ENCODE measurements at places on chromosomes 12 and 14.
A peak's percentile ranks its signal among the peaks of the same experiment; 100 is the strongest.

GRCh38 chr12:45439039-45439438 is 223.1 kb downstream of the ANO6 start:
- DNase-seq: peak; percentile 22

DNA sequence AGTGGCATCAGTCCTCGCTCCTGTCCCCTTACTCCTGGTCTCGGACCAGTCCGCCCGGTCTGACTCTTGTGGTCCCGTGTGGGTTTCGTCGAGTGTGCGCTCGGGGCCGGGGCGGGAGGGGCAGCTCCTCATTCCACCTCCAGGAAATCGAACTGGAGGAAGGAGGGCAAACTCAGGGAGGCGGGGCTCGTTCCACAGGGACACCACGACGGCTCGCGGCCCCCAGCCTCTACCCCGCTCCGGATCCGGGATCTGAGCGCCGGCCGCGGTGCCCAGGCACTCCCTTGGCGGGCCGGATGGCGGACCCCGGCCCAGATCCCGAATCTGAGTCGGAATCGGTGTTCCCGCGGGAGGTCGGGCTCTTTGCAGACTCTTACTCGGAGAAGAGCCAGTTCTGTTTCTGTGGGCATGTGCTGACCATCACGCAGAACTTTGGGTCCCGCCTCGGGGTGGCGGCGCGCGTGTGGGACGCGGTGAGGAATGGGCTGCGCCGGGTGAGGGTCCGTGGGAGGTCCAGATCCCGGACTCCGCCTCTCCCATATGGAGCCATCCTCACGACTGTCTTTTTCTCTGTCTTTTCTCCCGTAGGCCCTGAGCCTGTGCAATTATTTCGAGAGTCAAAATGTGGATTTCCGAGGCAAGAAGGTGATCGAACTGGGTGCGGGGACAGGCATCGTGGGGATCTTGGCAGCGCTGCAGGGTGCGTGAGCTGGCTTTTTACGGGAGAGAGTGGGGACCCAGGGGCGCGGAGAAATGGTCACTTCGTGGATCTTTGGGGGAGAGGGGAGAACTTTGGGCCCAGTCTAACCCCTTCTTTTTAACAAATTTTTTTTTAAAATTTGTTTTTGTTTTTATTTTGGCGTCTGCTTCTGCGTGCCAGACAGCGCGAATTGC is at the start of gene EEF1AKMT3:
Gene EEF1AKMT3 (plus strand): TSS at position 186 of the 894 bp plus-strand sequence. CDS start 111 bp downstream, at position 297.
- DNase-seq: no peak

DNA sequence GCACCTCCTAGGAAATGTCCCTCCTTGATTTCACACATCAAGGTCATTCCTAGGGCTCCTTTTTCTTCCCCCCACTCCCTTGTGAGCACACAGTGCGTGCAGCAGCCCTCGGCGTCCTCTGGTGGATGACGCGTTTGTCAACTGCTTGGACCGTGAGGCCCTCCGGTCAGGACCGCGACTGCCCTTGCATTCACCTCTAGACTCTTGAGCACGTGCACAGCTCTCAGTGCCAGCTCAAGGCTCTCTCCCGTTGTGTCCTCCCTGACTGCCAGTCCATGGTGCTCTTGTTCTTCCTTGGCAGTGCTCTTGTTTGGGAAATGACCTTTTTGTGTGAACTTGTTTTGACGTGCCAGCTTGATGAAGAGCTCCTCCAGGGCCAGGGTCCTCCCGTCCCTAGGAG is 67.9 kb downstream of the TSPAN9 start:
- DNase-seq: no peak

DNA sequence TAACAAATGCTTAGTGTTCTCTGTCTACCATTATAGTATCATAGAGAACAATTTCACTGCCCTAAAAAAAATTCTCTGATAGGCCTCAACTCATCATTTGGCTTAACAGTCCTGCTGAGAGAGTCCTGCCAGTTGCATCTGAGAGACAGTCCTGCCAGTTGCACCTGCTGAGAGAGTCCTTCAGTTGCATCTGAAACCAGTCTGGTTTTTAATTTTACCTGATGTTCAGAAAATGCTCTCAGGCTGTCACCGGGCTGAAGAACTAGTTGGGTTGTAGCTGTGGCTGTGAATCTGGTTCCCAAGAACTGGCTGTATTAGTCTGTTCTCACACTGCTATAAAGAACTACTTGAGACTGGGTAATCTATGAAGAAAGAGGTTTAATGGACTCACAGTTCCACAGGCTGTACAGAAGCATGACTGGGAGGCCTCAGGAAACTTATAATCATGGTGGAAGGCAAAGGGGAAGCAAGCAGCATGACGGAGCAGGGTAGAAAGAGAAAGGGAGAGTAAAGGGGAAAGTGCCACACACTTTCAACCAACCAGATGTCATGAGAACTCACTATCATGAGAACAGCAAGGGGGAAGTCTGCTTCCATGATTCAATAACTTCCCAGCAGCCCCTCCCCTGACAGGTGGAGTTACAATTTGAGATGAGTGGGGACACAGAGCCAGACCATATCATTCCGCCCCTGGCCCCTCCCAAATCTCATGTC is 51.6 kb downstream of the PRKCH start:
- no peak for DNase-seq

- DNase-seq: peak; percentile 60
These were observed 51.9 kb upstream of the REP15 start for GRCh38 chr12:27644158-27644845.

- no peak for DNase-seq
These were observed 8.4 kb upstream of the CIT start for GRCh38 chr12:119885549-119885948.

- DNase-seq: no peak
These were observed 296.2 kb downstream of the GPHN start for GRCh38 chr14:66804141-66804540.

GRCh38 chr12:87444039-87444438 is 585.2 kb downstream of the C12orf50 start:
- no peak for DNase-seq

GRCh38 chr14:43729143-43729542 is 777.9 kb downstream of the FSCB start:
- DNase-seq: no peak

DNA sequence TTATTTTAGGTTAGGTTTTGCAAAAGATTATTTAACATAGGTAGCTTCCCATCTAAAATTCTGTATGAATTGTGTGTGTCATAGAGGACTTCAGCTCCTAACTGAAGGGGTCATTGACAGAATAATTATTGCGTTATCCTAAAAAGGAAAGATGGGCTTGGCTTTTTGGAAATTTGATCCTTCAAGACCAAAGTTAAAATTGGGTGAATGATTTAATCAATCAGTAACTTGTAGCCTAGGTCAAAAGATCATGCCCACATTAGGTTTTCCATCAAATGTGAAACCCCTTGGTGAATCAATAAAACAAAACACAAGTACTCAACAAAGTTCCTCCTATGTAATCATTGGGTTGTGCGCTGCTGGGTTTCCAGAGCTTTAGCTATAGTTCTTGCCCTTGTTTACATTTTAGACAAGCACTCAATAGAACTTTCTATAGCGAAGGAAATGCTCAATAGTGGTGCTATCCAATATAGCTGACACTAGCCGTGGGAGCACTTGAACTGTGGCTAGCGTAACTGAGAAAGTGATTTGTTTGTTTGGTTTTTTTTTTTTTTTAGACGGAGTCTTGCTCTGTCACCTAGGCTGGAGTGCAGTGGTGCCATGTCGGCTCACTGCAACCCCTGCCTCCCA is 37.6 kb upstream of the ARHGAP5 start:
- no peak for DNase-seq

GRCh38 chr12:4143896-4144295 is 129.7 kb upstream of the CCND2 start:
- no peak for DNase-seq

GRCh38 chr12:123531091-123531490 is 2.4 kb downstream of the RILPL1 start:
- no peak for DNase-seq

- no peak for DNase-seq
These were observed 50.1 kb downstream of the RFX4 start for GRCh38 chr12:106632797-106633450.

GRCh38 chr12:15540005-15540404 is 217.7 kb downstream of the PTPRO start:
- no peak for DNase-seq

- DNase-seq: no peak
These were observed 3.6 kb downstream of the FOXA1 start for GRCh38 chr14:37591311-37591940.

DNA sequence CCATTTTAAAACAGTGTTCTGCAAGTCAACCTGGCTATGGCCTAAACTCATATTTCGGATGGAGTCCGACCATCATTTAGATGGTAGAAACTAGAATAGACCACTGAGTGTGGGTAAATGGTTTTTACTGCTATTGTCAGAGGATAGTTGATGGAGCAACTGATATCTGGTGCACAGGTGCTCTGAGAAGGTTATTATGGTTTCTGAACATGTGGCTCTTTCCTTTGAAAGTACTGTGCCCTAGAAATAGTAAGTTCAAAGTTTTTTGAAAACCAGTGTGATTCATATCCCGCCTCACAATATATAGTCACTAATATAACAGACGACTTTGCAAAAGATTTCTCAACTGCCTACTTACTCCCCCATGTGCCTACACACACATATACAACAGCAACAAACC is 64.4 kb upstream of the BTG1 start:
- no peak for DNase-seq

GRCh38 chr14:57403521-57403864 is 13.1 kb downstream of the NAA30 start:
- no peak for DNase-seq

DNA sequence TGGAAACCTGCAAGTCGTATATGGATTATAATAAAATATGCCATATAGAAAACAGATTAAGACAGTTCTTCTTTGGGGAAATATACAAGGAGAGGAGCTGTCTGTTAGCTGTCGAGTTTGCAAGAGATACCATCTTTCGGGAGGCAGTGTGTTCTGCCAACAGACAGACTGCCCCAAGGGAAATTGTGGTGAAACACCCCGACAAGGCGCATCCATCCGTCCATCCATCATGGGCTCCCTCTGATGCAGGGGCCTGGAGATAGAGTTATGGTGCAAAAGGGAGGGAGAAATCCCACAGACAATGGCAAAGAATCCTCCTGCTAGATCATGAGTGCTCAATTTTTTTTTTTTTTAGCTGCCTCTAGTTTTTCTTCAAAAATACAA is 156.3 kb downstream of the DPF3 start:
- DNase-seq: no peak

GRCh38 chr14:85165094-85165493 is 364.9 kb upstream of the FLRT2 start:
- no peak for DNase-seq

DNA sequence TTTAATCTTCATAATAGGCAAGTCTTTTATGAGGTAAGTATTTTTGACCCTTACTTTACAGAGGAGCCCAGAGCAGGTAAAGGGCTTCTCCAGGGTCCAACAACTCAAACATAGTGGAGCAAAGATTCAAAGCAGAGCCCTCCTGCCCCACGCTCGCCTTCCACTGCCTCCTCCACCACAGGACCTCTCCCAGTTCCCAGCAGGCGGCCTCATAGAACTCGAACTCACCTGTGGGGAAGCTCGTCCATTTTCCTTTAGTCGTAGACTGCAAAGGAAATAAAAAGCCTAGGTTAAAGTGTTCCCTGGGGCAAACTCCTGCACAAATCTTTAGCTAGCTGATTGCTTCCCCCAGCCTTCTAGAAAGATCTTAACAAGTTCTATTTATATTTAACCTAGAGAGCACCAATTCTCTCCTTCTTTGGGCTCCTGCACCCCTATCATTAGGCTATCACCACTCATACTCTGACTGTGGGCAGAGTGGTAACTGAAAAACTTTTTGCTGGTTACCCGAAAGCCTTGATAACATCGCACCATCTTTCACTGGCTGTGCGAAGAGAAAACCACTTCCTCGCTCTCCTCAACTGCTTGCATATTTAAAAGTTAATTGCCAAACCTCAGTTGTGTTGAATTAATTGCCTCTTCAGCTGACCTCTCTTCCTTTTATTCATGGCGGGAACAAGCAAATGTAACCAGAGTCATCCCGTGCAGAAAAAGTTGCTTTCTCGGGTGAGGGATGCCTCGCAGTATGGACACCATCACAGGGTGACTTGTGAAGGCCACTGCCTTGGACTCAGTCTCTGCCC is 299.6 kb downstream of the DPF3 start:
- no peak for DNase-seq

DNA sequence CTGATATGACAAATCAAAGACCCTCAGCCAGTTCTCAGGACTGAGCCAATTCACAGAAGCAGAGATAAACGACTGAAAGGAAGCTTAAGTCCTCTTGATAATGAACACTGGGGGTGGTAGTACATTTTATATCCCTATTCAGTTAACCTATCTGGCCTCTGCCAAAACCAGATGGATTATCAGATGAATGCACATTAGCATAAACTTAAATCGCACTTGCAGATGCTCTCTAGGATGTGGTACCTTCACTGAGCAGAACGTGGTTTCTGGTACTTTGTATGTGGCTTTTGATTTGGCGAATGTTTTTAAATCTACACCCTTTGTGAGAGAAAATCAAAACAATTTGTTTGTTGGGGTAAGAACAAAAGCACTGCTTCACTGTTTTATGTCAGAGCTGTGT is 21.1 kb upstream of the TAS2R14 start:
- no peak for DNase-seq

DNA sequence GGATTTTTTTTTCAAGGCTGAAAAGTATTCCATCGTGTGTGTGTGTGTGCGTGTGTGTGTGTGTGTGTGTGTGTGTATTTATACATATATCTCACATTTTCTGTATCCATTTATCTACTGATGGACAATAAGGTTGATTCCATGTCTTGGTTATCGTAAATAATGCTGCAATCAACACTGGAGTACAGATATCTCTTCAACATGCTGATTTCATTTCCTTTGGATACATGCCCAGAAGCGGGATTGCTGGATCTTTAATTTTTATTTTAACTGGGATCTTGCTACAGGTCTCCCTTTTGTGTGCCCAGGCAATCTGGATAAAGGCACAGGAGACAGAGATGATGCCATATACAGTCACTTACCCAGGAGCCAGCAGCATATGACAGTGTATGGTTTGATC is 338.1 kb downstream of the SOX5 start:
- peak; percentile 17 for DNase-seq

DNA sequence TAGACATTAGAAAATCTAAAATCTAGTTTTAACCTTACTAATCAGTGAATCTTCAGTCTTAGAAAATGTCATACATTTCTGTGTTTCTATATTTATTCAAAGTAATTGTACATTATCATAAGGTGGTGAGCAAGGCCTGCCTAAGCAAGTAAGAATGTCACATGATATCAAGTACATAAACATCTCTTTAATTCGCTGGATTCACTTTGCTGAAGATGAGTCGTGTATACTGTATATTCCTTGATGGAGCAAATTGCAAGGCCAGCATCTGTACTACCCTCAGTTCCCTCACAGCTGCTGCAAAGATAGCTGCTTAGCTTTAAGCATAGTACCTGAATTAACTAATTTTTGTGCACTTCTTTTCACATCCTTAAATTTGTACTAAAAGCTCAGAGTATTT is 8.5 kb upstream of the AK7 start:
- DNase-seq: no peak
